ENCODE measurements at places on chromosomes 2 and 18. TPM values are rescaled to one million over a fixed set of nuclear protein-coding genes. Genes with fewer than 3 reads are reported as not detected.

GRCh38 chr18:23995180-23995579, 19.4 kb upstream of the TTC39C start:
- no peak overlapping the region for H3K27ac ChIP-seq
- DNase-seq, result no peak
- peaks cover 35% of the 10 kb centered on the region for H3K4me1 ChIP-seq
- H3K4me3 ChIP-seq, result no peak overlapping the region
- no peaks in the 10 kb centered on the region for H3K36me3 ChIP-seq
- H3K27me3 ChIP-seq, result no peaks in the 10 kb centered on the region

IHH gene
- not detected for total RNA-seq

TTN gene
- total RNA-seq, result 11.9 TPM

GRCh38 chr18:43159086-43159770, 43.7 kb upstream of the RIT2 start:
- no peaks in the 10 kb centered on the region for H3K36me3 ChIP-seq
- no peaks in the 10 kb centered on the region for H3K27me3 ChIP-seq
- no peak overlapping the region for H3K27ac ChIP-seq

CCL20 gene
- not detected for total RNA-seq

DNA sequence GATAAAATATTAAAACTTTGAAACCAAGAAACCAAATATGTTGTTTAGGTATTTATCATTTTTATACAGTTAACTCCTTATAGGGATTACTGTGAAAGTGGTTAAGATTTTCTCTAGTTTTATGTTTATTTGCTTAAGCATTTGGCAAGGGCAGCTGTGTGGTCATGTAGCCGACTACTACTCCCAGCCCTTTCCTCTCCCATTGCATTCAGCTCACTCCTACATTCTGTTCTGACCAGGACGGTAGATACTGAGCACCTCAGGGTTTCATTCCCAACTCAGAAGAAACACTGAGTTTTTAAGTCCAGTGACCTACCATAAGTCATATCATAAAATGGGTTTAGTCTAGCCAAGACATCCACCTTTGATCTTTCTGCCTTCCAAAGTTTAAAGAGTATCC, 19.8 kb downstream of the FZD5 start:
- H3K4me3 ChIP-seq, result no peak overlapping the region
- H3K36me3 ChIP-seq, result peaks cover 2% of the 10 kb centered on the region
- no peak overlapping the region for H3K27ac ChIP-seq
- H3K27me3 ChIP-seq, result no peaks in the 10 kb centered on the region
- no peaks in the 10 kb centered on the region for H3K4me1 ChIP-seq

DNA sequence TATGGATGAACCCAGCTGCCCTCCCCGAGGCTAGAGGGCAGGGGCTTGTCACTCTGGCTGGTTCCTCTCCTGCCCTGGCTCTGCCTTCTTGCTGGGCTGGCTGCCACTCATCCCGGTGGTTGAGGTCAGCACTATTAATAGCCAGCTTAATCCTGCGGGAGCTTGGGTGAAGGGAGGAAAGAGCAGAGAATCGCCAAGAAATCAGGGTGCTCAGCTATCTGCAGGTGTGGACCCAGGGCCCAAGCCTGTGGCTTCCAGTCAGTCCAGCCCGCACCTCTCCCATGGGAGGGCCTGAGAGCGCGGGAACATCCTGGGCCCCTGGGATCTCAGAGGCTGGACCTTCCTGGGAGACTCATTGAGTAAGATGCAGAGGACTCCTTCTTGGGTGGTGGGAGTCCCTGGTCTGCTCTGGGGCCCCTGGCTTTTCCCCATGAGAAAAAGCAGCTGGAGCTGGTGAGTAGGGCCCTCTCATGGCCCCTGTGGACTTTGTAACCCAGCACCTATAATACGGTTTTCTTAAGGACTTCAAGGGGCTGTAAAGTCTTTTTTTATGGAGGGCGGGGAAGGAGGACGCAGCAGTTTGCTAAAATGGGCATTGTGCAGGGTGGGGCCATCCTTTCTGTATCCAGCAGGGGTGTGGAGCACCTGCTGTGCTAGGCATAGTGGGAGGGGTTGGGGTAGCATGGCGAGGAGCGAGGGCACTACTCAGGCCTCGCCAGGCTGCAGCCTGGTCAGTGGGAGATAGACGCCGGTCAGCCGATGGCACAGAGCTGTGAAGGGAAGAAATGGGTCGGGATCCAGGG, 27.4 kb upstream of the CNNM3 start:
- H3K4me1 ChIP-seq, result no peaks in the 10 kb centered on the region
- H3K27ac ChIP-seq, result no peak overlapping the region
- H3K36me3 ChIP-seq, result no peaks in the 10 kb centered on the region
- H3K4me3 ChIP-seq, result no peak overlapping the region
- no peaks in the 10 kb centered on the region for H3K27me3 ChIP-seq

- H3K4me3 ChIP-seq, result no peak overlapping the region
- no peak overlapping the region for H3K27ac ChIP-seq
- H3K27me3 ChIP-seq, result no peaks in the 10 kb centered on the region
- no peaks in the 10 kb centered on the region for H3K36me3 ChIP-seq
- DNase-seq, result no peak
- H3K4me1 ChIP-seq, result no peaks in the 10 kb centered on the region
Measured at GRCh38 chr2:239523147-239523953, 122.5 kb upstream of the HDAC4 start.

ARHGAP15 gene
- 141 TPM for total RNA-seq

DNA sequence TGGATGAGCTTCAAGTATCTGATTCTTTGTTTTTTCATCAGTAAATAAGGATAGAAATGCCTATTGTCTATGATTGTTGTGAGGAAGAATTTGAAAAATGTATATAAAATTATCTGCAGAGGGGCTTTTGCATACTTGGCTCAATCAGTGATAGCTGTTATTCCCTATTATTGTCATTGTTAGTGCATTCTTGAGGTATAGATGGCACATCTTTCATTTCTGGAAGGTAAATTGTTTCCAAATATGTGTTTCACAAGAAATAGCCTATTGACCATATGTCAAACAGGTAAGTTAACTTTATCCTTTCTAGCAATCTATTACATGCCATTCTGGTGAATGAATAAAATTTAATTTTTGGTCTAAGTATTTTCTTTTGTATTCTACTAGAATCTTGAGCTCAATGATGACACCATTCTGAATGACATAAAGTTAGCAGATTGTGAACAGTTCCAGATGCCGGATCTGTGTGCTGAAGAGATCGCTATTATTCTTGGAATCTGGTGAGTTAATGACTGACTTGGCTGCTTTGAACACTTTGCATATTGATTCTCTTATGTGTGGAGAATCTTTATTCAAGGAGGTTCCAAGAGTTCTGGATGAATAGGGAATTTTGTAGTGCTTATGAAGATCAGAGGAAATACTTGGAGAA, 44.2 kb downstream of the TTC27 start:
- H3K4me1 ChIP-seq, result peaks cover 2% of the 10 kb centered on the region
- no peak overlapping the region for H3K27ac ChIP-seq
- H3K27me3 ChIP-seq, result no peaks in the 10 kb centered on the region
- peaks cover 16% of the 10 kb centered on the region for H3K36me3 ChIP-seq
- H3K4me3 ChIP-seq, result no peak overlapping the region
- no peak for DNase-seq

NT5DC4 gene
- total RNA-seq, result not detected

DNA sequence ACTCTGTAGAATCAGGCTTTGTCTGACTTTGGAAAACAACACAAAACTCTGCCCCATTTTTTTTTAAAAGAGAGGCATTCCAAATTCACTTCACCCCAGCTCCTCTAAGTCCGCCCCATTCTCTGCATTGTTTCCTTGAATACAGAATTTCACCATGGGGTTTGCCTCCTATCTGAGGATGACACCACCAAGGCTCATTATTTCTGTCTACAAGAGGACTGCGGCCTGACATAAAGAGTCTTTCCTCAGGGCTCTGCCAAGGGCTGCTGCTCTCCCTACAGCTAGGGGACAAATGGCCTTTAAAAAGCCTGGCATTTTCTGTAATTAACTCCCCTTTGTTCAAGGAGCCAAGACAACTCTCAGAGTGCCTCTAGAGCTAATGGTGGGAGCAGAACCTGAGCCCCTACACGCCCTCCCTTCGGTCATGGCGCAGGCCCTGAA, 4.6 kb downstream of the CHST10 start:
- H3K4me3 ChIP-seq, result no peak overlapping the region
- H3K36me3 ChIP-seq, result peaks cover 3% of the 10 kb centered on the region
- DNase-seq, result no peak
- no peak overlapping the region for H3K27ac ChIP-seq
- no peaks in the 10 kb centered on the region for H3K27me3 ChIP-seq

DNA sequence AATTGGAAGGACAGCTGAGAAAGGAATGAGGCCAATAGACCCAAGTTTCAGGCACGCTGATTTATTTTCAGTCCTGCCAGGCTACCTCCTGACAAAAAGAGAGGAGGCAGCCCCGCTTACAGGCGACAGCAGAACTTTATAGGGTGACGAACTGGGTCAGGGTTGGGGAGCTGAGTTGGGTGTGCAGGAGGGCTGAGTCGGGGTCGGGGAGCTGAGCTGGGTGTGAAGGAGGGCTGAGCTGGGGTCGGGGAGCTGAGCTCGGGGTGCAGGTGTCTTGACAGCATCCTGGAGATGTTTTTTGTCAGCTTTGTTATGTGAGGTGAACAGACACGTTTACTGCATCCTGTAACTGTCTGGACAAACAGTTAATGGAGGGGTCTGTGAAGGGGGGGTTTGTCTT, 342.2 kb downstream of the ADCYAP1 start:
- H3K4me1 ChIP-seq, result no peaks in the 10 kb centered on the region
- no peaks in the 10 kb centered on the region for H3K36me3 ChIP-seq
- no peak overlapping the region for H3K4me3 ChIP-seq
- no peaks in the 10 kb centered on the region for H3K27me3 ChIP-seq
- no peak overlapping the region for H3K27ac ChIP-seq

L3MBTL4 gene
- total RNA-seq, result 0.08 TPM

- H3K36me3 ChIP-seq, result peaks cover 29% of the 10 kb centered on the region
- H3K27ac ChIP-seq, result peak overlapping the region; percentile 97
- no peaks in the 10 kb centered on the region for H3K27me3 ChIP-seq
Measured at GRCh38 chr2:177262958-177263450, 1.5 kb downstream of the NFE2L2 start.

SERPINB10 gene
- not detected for total RNA-seq

NOSTRIN gene
- not detected for total RNA-seq

DNA sequence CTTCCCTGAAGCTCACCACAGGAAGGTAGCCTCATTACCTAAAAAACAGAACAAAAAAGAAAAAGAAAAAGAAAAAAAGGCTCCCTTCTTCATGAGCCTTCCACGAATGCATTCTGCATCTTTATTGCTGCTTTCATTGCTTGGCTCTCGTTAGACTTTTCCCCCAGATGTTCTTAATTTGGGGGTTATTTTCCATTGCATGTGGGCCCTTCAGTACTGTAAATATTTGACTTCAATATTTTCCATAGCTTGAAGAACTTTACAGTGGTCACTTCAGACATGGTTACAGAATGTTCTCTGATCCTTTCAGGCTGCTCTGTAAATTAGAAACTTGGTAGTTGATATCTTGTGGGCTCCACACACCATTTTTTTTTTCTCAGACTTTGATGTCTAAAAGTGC, 65.6 kb upstream of the COPS8 start:
- H3K27me3 ChIP-seq, result peaks cover 3% of the 10 kb centered on the region
- no peak overlapping the region for H3K27ac ChIP-seq
- no peaks in the 10 kb centered on the region for H3K4me1 ChIP-seq
- H3K36me3 ChIP-seq, result no peaks in the 10 kb centered on the region
- H3K4me3 ChIP-seq, result no peak overlapping the region

DNA sequence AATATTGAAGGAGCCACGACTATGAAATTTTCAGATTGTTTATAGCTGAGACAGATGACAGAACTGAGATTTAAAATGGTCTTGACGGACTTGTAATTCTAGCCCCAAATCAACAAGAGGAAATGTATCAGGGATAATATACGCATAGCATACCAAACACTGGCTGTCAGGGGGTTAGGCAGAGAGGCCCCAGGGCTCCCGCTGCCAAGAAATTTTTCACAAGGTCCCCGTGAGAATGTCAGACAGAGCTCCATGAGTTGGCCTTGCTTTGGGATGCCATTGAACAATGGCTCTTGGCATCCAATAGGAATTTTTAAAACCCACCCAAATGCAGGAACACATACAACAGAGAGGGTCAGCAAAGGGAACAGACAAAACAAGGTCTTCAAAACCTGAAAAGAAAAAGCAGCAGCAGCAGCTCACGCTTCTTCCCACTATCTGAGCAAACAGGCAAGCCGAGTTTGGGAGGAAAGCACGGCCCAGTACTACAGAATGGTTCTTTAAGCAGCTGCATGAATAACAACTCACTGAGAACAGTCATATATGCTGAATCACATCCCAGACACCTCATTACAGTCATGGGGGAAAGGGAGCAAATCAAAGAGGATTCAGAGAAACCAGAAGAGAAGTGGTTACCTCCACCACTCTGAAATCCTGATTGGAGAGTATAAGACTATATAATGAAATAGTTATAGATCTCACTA, 445.6 kb downstream of the RND3 start:
- no peak overlapping the region for H3K4me3 ChIP-seq
- H3K27me3 ChIP-seq, result no peaks in the 10 kb centered on the region
- H3K4me1 ChIP-seq, result no peaks in the 10 kb centered on the region
- no peak overlapping the region for H3K27ac ChIP-seq
- DNase-seq, result no peak

DNA sequence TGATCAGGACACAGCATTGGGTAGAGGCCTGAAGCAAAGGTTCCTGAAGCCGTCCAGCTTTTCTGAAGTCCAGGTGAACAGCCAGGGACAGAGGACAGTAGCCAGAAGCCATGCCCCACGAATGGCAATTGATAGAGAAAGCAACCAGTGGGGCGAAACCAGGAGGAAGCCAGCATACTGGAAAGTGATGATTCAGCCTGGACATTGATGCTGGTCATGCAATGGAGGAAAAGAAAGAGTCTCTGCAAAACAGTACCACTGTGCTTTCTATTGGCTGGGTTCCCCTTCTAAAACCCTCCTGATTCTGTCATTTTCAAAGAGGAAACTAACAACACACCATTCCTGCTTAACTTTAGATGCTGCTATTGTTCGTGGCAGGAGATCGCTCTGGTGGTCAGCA, 221.4 kb upstream of the EPAS1 start:
- H3K4me1 ChIP-seq, result peaks cover 9% of the 10 kb centered on the region
- no peak overlapping the region for H3K4me3 ChIP-seq
- H3K27me3 ChIP-seq, result no peaks in the 10 kb centered on the region
- no peaks in the 10 kb centered on the region for H3K36me3 ChIP-seq
- no peak overlapping the region for H3K27ac ChIP-seq

DNA sequence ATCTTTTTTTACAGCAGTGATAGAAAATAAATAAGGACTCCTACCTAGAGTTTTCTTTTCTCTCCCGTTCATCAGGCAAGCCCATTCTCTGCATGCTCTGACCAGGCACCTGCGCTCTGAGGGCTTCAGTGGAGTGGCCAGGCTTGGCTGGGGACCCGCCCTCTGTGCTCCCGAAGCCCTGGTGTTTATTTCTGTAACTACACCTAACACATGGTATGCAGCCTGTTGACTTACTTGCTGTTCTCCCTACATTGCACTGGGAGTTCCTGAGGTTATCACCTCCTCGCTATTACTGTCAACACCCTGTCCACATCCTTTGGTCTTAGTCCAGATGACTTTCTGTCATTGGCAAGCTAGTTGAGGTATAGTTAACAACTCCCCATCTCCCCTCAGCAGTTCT, 317.7 kb downstream of the LPIN1 start:
- H3K27me3 ChIP-seq, result peaks cover 22% of the 10 kb centered on the region
- H3K4me1 ChIP-seq, result peaks cover 7% of the 10 kb centered on the region
- DNase-seq, result no peak
- peaks cover 6% of the 10 kb centered on the region for H3K36me3 ChIP-seq
- H3K4me3 ChIP-seq, result no peak overlapping the region
- no peak overlapping the region for H3K27ac ChIP-seq

SPP2 gene
- total RNA-seq, result not detected

TANC1 gene
- total RNA-seq, result 0.33 TPM

GRCh38 chr2:105977212-105977611, 216.9 kb downstream of the UXS1 start:
- no peak for DNase-seq
- peaks cover 8% of the 10 kb centered on the region for H3K36me3 ChIP-seq
- peaks cover 8% of the 10 kb centered on the region for H3K4me1 ChIP-seq
- H3K27ac ChIP-seq, result no peak overlapping the region
